ENCODE measurements at places on chromosomes 5 and 9.

DNA sequence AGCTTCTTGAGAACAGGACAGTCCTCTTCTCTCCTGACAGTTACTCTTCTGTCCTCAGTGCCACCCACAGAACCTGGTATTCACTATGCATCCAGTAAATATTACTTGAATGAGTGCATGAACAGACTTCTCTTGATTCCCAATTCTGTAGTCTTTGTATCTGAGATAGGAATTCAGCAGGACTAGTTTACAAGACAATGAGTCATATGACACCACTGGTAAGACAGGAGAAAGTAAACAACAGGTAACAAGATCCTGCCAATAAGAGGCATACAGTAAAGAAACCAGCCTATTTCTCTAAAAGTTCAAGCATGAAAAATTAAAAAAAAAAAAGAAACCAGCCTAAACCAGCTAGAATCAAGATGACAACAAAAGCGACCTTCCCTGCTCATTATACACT lies 6.2 kb downstream of the ZNF883 start:
- no peak for DNase-seq

GRCh38 chr5:172319708-172320441 lies 36.3 kb upstream of the UBTD2 start:
- DNase-seq = no peak

GRCh38 chr5:79305706-79306105 lies 69.8 kb downstream of the JMY start:
- no peak for DNase-seq

GRCh38 chr5:59724482-59725391 lies 168.8 kb downstream of the PDE4D start:
- peak; percentile 50 for DNase-seq

DNA sequence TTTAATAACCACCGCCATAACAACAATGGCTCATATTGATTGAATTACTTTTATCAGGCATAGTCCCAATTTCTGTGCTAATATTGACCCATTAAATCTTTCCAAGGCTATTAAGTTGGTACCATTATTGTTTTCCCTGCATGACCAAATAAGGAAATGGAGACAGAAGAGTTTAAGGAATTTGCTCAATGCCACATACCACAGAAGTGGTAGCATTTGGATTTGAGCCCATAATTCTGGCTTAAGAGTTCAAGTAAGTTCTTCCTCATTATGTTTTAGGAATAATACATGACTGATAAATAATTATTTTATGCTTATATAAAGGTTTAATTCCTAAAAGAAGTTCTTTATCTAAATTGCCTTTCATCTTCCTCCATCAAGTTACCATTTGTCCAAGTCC lies 43.4 kb upstream of the HAPLN1 start:
- no peak for DNase-seq

DNA sequence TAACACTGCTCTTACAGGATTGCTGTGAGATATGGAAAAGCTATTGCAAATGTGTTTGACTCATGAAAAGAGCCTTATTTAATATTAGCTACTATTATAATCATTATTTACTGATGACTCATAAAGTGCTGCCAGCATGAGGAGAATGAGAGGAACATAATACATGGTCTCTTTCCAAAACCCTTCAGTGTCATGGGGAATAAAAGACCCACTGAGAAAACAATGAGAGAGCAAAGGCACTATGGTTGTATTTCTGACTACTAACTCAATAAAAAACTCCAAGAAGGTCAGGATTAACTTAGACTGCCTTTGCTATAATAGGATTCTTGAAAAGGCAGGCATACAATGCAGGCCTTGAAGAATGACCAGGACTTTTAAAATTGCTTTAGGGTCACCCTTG lies 633.5 kb downstream of the DTWD2 start:
- no peak for DNase-seq

DNA sequence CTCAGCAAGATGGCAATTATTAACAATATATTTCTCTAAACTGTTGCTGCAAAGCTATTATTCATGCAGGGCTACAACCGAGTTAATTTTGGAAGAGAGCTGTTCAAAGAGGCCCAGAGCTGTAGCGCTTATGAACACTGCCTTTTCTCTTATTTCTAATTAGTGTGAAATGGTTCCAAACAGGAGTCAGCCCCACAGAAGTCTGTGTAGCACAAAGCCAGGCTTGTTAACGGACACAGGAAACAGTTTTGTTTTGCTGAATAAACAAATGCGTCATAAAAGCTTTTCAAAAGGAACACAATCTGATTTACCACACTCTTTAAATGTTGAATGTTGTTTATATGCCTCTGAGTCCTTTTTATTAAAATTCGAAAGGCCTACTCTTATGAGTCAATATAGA lies 396.5 kb downstream of the ANXA1 start:
- DNase-seq = no peak

Data from RKO (cell line).